SW 1271 (cell line): ENCODE measurements at places on chromosomes 5 and 9.

DNA sequence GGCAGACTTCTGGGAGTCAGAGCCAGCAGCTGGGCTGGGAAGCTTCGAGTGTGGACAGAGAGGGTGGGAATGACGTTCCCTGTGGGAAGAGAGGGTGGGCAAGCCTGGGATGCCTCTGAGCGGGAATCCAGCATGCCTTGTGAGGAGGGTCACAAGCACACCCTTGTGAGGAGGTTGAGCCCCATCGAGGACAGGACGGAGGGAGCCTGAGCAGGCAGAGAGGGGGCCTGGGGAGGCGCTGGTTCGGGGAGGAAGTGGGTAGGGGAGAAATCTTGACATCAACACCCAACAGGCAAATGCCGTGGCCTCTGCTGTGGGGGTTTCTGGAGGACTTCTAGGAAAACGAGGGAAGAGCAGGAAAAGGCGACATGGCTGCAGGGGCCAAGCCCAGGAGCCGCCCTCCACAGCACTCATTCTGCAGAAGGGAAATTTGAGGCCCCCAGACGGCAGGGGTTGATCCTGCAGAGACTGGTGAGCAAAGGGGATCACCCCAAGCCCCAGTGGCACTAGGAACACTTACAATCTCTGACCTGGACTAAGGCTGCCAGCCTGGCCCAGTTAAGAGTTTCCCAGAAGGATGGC, 1.1 kb upstream of the IL13 start:
- DNase-seq: no peak

DNA sequence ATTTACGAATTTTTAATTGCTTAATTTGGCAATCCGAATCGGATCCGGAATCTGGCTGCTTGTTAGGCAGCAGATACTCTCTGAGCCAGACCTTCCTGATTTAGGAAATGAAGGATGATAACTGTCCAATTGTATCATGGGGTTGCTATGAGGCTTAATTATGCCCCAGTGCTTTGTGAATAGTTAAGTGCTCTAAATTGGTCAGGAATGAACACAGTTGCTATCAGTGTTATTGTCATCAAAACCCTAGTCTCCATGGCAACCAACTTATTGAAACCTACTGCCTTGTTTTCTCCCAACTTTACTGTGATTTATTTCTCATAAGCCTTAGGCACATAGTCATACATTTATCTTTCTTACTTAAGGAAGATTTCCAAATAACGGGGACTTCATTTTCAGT, 47.9 kb downstream of the MAMDC2 start:
- no peak for DNase-seq

DNA sequence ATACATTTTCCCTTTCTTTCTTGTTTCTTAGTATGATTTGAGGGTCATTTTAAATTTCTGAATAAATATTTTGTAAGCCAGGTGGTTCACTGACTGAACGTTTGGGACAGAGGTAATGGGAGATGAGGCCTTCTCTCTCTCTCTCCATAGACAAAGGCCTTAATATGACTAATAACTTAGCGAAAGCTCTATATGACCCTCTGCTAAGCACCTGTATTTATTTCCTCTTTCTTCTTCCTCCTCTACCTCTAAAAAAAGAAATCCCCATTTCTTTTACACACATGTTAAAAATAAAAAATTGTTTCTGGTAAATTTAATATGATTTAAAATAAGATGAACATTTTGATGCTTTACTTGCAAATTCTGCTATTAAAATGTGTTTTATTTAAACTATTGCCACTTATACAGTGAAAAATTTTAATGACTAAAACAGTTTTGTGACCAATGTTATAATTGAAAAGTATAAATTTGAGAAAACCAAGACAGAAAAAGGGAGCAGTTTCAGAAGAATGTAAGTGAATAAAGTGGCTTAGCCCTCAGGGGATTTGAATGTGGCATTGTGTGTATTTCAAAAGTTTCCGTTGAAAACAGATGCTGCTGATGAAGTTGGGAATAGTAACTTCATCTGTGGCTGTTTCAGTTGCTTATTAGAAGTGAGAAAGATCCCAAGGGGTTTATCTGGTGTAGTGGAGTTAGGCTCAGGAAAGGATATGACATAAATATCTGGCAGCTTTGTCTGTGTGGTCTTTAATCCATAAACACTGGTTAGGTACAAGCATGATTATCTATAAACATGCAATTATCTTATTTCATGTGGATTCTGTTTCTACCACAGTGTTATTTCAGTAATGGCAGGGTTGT, 128.6 kb upstream of the GRHPR start:
- no peak for DNase-seq

GRCh38 chr9:16271967-16272366, 598.5 kb downstream of the BNC2 start:
- no peak for DNase-seq

GRCh38 chr5:132017316-132017715, 5.9 kb upstream of the ACSL6 start:
- no peak for DNase-seq

DNA sequence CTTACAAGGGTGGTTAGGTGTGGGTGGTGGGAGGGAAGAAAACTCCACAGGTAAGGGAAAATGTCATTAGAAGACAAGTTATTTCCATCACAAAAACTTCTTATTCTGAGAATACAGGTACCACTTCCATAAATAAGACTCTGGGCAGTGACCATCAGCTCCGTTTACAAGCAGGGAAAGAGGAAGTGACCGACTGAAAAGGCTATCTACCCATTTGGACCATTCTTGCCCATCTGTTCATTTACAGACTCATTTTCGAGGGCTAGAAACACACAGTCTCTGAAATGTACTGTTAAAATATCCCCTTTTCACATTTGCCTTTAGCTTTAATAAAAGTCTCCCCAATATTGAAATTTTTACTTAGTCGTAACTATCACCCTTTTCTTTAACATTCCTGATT, 79.5 kb downstream of the TTC39B start:
- no peak for DNase-seq

DNA sequence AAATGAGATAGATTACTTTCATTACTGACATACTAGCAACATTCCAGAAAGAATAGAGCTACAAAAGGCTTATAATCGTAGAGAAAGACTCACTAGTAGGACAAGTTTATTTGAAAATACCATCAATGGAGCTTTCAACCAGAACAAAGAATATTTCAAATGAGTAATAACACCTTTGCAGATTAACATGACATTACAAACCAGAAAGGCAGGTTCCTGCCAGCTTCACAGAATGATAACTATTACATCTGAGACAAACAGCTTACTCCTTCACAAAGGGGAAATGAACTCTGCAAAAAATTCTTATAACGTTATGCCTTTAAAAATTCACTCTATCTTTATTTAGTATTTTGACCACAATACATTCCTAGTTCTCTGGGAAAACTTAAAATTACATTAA, 103.1 kb downstream of the EPB41L4A start:
- no peak for DNase-seq

DNA sequence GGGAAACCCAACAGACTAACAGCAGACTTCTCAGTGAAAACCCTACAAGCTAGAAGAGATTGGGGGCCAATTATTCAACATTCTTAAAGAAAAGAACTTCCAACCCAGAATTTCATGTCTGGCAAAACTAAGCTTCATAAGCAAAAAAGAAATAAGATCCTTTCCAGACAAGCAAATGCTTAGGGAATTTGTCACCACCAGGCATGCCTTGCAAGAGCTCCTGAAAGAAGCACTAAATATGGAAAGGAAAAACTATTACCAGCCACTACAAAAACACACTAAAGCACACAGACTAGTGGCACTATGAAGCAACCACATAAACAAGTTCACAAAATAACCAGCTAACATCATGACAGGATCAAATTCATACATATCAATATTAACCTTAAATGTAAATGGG, 131.1 kb downstream of the OR2K2 start:
- DNase-seq: no peak

DNA sequence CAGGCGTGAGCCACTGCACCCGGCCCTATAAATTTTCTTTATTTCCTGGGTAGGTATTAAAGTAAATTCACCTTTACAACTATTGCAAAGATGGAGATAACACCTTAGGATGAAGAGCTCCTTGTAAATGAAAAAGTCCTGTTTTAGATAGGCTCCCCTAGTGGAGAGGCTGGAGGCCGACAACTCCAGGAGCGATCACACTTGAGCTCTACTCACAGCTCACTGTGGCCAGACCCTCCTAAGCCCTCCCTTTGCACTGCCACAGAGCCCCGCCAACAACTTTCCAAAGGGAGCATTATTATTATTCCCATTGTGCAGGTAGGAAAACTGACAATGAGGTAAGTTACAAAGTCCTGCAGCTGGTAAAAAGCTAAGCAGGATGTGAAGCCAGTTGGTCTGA, 139.1 kb upstream of the ERCC6L2 start:
- DNase-seq: no peak

DNA sequence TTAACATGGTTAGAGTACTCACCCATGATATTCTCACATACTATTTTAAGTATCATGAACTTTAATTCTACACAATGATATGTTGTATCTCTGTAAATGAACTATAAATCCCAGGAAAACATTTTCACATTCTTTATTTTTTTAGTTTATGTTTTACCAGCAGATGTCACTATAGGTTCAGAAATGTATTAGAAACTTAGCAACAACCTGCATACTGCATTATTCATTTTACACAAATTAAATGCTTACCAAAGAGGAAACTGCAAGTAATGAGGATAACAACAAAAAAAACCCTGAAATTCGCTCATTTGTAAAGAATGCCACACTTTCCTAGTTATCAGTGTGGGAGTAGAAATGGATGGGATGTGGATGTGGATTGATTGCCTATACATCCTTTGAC, 217.5 kb upstream of the OTULINL start:
- DNase-seq: no peak

GRCh38 chr5:26649000-26649399, 389.4 kb downstream of the CDH9 start:
- no peak for DNase-seq

DNA sequence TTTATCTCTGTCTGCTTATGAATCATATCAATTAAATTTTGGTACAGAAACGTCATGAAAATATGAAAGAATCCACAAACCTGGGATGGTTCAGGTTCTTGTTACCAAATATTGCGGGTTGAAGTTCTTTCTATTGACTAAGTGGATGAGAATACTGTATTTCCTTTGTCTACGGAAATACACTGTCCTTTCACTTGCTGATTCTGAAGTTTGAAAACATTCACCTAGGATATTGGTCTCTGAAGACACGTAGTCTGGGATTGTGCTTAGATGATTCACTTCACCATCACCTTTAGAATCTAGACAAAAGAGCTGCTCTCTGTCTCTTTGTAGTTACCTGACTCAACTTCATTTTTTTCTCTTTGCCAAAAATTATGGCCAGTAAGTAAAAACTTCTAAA, 222.4 kb downstream of the FBN2 start:
- DNase-seq: no peak
